ENCODE measurements at places on chromosomes 6 and 20. TPM values are rescaled to one million over a fixed set of nuclear protein-coding genes. Genes with fewer than 3 reads are reported as not detected.
A peak's percentile ranks its signal among the peaks of the same experiment; 100 is the strongest.

- no peak for DNase-seq
Measured at GRCh38 chr6:77930952-77931351, 278.1 kb downstream of the MEI4 start.

- DNase-seq, result peak; percentile 64
Measured at GRCh38 chr20:53621482-53622246, 28.0 kb upstream of the ZNF217 start.

DNA sequence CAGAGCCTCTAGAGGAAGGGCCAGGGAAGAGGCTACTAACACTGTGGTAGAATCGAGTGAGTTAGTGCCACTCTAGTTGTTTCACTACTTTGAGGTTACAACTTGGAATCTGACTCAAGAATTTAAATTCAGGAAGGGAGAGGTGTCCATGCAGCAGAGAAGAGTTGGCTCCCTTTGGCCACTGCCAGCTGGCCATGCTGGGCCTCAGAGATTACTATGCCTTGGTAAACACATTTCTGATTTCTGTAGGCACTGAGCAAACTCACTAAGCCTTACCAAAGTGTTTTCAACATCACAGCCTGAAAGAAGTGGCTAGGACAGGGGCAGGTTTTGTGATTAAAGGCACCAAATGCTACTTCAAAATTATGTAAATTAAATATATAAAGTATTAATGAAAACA, 61.9 kb downstream of the ZHX3 start:
- no peak for DNase-seq

DNA sequence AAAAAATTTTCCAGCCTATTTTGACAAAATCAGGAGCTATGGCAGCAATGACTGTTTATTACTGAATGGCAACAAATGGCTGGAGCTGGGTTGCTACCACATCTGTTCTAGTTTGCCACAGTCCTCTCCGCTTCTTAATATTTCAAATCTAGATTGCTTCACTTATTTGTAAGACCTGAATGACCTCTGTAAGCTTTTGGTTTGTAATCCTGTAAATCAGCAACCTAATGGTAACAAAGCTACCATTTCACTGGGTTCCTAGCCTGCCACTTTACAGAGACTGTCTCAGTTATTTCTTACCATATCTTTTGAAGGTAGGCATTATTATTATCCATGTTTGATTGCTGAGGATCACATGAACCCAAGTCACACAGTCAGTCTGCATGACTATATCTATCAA, 15.4 kb downstream of the ZNFX1 start:
- DNase-seq, result no peak

DNA sequence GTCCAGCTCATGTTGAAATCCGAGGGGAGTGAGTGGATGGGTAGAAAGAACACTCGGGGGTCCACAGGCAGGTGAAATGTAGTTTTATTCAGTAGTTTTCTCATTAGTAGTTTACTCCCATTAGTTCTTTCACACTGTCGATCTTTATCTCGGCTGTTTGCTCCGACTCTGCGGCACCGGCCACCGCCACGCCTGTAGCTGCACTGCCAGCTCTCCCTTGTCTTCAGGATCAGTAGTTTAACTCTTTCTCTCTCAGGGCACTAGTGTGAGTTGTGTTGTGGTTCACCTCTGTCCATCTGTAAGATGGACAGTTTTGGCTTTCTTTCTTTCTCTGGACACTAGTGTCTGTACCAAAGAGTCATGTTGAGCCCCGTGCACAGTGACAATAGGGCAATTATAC, 195.7 kb downstream of the LMBRD1 start:
- no peak for DNase-seq

GLP1R gene
- total RNA-seq, result not detected

AKAP12 gene
- 27.3 TPM for total RNA-seq

COL21A1 gene
- total RNA-seq, result 0.46 TPM

DNA sequence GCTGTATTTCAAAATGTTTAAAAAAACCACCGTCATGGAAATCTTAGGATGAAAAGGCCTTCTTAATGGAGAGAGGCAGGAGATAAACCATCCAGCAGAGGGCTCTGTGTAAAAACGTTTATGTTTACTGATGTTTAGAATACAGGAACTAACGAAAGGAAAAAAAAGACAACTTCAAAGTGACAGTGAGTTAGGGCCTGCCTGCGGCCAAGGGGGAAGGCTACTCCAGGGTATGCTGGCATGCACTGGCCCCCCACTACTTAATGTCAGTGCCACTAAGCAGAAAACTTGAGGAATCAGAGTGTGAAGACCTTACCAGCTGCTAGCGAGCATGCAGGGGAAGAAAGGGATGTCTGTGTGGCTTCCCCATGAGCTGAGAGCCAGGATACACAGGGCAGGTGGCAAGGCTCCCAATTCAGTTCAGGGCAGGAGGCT, 47.7 kb downstream of the AKAP7 start:
- peak; percentile 73 for DNase-seq

DEFB124 gene
- total RNA-seq, result not detected

RUNX2 gene
- total RNA-seq, result 0.18 TPM

- DNase-seq, result no peak
Measured at GRCh38 chr20:44609006-44609515, 26.7 kb downstream of the PKIG start.

DNA sequence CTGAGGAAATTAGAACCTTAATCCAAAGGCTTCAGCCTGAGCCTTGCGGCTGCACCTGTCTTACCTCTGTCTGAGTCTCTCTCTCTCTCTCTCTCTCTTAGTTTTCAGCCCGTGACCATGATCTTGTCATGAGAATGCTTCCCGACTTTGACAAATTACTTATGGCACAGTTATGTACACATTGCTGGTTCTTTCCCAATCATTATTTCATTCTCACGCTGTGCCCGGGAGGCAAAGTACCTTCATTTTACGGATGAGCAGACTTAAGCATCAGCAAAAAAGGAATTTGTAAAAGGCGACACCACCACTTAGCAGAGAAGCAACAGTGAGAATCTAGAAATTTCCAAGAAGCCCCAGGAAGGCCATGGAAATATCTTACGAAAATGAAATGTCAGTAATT, 54.6 kb downstream of the GMPR start:
- DNase-seq, result no peak

- DNase-seq, result no peak
Measured at GRCh38 chr6:21767891-21768648, 174.5 kb downstream of the SOX4 start.

DLK2 gene
- not detected for total RNA-seq

- no peak for DNase-seq
Measured at GRCh38 chr6:44696099-44696498, 308.6 kb downstream of the CDC5L start.

- DNase-seq, result no peak
Measured at GRCh38 chr6:150661216-150662007, 61.7 kb downstream of the PLEKHG1 start.

GRCh38 chr6:150765067-150765764, 100.3 kb upstream of the MTHFD1L start:
- no peak for DNase-seq

GRCh38 chr6:52389626-52390360, 27.8 kb downstream of the PAQR8 start:
- DNase-seq, result no peak

- DNase-seq, result peak; percentile 41
Measured at GRCh38 chr20:50304501-50304856, 113.8 kb downstream of the CEBPB start.

TOX2 gene
- total RNA-seq, result 2.5 TPM

DHX16 gene
- 29.6 TPM for total RNA-seq

GRCh38 chr6:99613705-99614429, 7.2 kb downstream of the PRDM13 start:
- peak; percentile 85 for DNase-seq

- peak; percentile 36 for DNase-seq
Measured at GRCh38 chr6:34519971-34520644, 36.0 kb downstream of the SPDEF start.

- no peak for DNase-seq
Measured at GRCh38 chr6:157339432-157339831, 16.1 kb upstream of the TMEM242 start.

GRCh38 chr6:168190646-168191443, 111.8 kb upstream of the FRMD1 start:
- DNase-seq, result peak; percentile 23

VSTM2L gene
- 2.9 TPM for total RNA-seq

DNA sequence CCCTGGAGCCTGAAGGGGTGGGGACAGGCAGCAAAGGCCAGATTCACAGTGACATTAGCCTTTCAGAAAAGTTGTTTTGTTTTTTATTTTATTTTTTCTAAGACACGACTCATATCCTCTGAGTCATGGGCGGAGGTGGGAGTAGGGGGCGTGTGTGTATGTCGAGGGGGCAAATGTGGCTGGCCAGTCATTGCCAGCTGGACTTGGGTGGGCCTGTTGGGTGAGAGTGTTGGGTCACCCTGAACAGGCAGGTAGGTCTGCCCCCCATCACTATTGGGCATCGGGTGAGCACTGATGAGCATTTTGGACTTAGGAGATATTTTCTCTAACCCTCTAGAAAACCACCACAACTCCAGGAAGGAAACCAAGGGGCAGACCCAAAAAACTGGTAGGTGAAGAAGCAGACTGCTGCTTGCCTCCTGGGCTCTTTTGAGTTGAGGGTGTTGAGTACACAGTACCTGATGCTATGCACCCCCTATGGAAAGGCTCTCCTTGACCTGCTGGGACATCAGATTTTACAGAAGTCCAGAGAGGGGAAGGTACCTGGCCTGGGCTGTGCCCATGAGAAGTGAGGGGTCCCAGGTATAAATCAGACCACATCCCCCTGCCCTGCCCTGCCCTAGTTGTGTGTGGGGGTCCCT, 5.6 kb downstream of the SMIM29 start:
- DNase-seq, result no peak

GRCh38 chr20:37777988-37778659, 84.3 kb downstream of the CTNNBL1 start:
- DNase-seq, result no peak

DNA sequence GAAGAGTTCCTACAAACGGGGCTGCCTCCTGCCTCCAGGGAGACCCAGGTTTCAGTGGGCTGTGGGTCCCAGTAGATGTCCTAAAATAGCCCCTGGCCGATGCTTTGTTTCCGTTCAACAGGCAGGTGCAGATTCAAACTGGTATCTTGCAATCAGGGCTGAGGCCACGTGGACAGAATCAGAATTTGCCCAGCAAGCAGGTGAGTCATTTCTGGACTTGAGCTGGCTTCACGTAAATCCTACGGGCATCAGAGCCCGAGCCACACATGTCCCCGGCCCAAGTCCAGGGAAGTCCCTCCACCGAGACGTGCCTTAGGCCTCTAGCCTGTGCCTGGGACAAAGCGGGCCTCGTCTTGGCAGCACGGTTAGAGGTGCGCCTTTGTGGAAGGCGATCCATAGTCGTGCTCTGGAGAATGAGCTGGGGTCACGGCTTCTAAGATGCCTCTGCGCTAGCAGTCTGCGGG, 101.6 kb upstream of the FRMD1 start:
- DNase-seq, result peak; percentile 45

GRCh38 chr6:133814238-133814637, 74.7 kb upstream of the TCF21 start:
- DNase-seq, result no peak

DNA sequence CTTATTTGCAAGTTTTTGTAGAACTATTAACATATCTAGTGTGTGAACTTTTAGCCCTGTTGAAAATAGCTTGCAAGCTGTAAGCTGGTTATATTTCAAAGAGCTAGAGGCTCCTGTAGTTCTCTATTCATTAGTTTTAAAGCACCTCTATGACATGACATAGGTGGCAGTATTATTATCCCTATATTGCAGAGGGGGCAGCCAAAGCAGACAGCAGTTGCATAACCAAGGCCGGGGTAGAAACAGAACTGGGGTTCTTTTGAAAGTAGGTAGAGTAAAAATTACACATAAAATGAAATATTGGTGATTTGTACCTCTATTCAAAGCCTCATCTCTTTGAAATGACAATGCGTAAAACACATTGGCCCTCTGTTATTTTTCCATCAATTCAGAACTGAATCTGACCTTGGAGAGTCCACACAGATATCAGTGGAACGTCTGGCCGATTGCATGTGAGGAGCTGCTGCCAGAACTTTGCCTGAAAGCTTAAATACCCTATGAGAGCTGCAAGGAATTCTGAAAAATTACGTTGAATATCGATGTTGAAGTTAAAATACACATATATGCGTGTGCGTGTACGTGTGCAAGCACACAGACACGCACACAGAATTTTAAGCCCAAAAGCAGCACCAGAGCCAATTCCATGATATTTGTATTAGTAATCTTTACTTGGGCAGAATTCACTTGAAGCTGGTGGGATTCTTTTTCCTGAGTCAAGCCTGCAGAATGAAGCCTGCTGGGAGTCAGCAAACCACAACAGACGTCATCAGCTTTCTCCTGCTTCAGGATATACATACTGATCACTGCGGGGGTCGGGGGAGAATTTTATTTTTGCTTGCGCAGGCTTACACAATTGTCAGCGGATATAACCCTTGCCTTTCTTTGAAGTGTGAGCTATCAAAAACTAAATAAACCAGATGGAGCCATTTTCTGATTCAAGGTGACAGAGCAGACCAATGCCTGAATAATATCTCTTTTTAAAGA, 163.2 kb downstream of the PDE7B start:
- DNase-seq, result peak; percentile 47

- no peak for DNase-seq
Measured at GRCh38 chr6:147384737-147385710, 123.5 kb upstream of the SAMD5 start.

- DNase-seq, result peak; percentile 57
Measured at GRCh38 chr6:14921170-14921569, 324.7 kb upstream of the JARID2 start.

GPR63 gene
- 5.0 TPM for total RNA-seq

GRCh38 chr20:4811661-4812181, 90.0 kb downstream of the PRND start:
- DNase-seq, result no peak

GRCh38 chr6:100987556-100987955, 106.4 kb upstream of the ASCC3 start:
- DNase-seq, result no peak

GRCh38 chr6:16670183-16670582, 91.1 kb downstream of the ATXN1 start:
- no peak for DNase-seq

- DNase-seq, result no peak
Measured at GRCh38 chr20:17966432-17967310, 1.9 kb downstream of the SNX5 start.

GRCh38 chr6:133977983-133978895, 25.2 kb downstream of the TBPL1 start:
- DNase-seq, result no peak

AKIRIN2 gene
- 78.4 TPM for total RNA-seq

- peak; percentile 58 for DNase-seq
Measured at GRCh38 chr6:7974938-7975763, 64.6 kb upstream of the TXNDC5 start.

GRCh38 chr6:144162977-144163376, 12.7 kb downstream of the STX11 start:
- no peak for DNase-seq

DNA sequence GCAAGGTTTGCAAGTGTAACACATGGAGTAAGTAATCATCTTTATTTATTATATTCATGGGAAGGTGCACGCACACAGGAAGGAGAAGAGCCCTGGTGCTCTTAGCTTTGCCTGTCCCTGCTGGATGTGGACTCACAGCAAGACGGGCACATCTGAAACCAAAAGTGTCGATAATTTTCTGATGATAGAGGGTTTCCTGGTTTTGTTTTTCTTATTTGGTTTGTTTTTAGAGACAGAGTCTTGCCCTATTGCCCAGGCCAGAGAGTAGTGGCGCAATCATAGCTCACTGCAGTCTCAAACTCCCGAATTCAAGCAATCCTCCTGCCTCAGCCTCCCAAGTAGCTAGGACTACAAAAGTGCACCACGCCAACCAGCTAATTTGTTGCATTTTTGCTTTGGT, 7.8 kb upstream of the KHDC1L start:
- no peak for DNase-seq

- DNase-seq, result peak; percentile 84
Measured at GRCh38 chr6:31689249-31690110, 8.6 kb upstream of the LY6G5C start.

GSTA2 gene
- total RNA-seq, result 1.7 TPM
